ENCODE measurements at places on chromosomes 12 and 14.

- DNase-seq: no peak
These were observed 4.4 kb downstream of the LGALS3 start for GRCh38 chr14:55133416-55133815.

- no peak for DNase-seq
These were observed 1090.2 kb downstream of the BCL11B start for GRCh38 chr14:98181768-98182167.

DNA sequence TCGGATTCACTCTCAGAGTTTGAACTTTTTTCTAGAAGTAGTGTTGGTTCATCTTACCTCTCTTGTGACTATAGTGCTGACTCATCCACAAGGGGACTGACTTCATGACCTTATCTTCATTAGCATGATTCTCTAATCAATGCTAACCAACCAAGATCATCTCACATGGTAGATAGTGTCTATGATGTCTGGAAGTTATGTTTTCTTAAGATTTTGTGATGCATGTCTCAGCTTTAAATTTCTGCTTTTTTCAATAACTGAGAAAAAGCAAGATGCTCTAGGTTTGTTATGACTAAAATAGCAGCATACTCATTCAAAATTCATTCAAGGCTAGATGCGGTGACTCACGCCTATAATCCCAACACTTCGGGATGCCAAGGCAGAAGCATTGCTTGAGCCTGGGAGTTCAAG, 12.3 kb upstream of the SLC35E3 start:
- no peak for DNase-seq

DNA sequence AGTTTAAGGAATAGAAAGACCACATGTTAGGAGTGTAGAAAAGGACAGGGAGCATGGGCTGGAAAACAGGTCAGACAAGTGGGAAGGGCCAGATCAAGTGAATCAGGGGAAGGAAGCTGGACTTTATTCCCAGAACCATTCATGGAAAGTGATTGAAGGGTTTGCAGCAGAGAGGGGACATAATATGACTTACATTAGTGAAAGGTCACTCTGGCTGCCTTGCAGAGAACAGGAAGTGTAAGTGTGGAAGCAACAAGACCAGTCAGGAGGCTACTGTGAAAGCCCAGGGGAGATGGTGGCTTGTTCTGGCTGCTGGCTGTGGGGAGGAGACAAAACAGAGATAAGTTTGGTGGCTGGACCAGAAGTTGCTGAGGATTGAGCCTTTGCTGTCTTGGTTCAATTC, 69.1 kb downstream of the VCPKMT start:
- no peak for DNase-seq

GRCh38 chr14:21019366-21019765, 5.5 kb downstream of the NDRG2 start:
- no peak for DNase-seq

- no peak for DNase-seq
These were observed 2.6 kb downstream of the NKX2-1 start for GRCh38 chr14:36517242-36518030.

DNA sequence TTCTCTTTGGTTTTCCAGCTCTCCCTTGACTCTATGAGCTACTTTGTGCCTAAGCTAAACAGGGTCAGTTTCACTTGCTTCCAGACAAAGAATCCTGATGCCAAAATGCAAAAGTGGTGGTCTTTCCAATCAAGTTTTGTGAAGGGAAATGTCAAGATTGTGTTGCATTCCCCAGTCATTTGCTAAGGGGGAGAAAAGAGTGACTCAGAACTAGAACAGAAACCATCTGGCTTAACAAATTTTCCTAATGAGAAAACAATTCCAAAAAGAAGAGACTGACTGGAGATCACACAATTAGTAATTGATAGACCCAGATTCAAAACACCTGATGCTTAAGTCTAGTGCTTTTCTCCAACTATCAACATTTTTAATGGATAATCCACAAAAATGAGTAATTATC, 235.1 kb upstream of the DIO2 start:
- no peak for DNase-seq

GRCh38 chr12:26633591-26634210, 199.3 kb downstream of the ITPR2 start:
- peak; percentile 10 for DNase-seq

- no peak for DNase-seq
These were observed 695 bp upstream of the MMP19 start for GRCh38 chr12:55843431-55843830.

- DNase-seq: peak; percentile 30
These were observed 837.6 kb downstream of the VRK1 start for GRCh38 chr14:97634751-97635150.

GRCh38 chr14:75341620-75342019, 63.0 kb downstream of the FOS start:
- no peak for DNase-seq

GRCh38 chr12:66131067-66131688, 628 bp upstream of the LLPH start:
- no peak for DNase-seq

- no peak for DNase-seq
These were observed 16.0 kb downstream of the CERS5 start for GRCh38 chr12:50151047-50151687.

DNA sequence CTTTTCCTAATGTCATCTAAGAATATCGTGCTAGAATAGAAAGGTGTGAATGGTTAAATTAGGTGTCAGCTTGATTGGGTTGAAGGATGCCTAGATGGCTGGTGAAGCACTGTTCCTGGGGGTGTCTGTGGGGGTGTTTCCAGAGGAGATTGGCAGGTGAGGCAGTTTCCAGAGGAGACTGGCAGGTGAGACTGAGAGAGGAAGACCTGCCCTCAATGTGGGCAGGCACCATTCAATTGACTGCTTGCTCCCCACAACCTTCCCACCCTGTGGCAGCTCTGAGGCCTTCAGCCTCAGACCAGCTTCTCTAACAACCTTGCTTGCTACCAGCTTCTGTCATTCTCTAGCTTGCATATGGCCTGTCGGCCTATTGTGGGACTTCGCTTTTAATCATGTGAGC, 9.2 kb downstream of the RNASE9 start:
- no peak for DNase-seq

- no peak for DNase-seq
These were observed 2.0 kb upstream of the SDS start for GRCh38 chr12:113405694-113406093.

DNA sequence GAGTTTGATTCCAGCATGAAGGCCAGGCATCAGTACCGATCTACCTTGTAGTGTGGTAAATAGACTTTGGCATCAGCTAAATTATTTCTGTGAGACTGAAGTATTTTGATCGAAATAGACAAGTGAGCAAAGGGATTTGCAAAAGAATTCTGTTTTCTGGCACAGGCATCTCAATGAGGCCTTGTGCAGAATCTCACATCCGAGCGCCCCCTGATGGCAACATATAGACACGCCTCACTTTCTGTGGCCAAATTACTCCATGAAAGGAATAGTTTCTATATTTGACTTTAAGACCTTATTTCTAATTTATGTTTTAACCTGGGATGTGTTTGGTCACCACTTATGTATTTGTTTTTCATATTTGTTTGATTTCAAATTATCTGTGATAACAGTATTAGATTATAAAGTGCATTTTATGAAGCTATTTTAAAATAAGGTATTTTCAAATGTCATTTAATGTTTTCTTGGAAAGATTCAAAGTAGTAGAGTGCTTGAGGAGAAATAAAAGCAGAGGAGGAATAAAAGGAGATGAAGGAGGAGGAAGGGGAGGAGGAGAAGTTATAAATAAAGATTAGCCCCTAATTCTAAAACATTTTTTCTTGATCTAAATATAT, 731.9 kb downstream of the NRXN3 start:
- DNase-seq: no peak

DNA sequence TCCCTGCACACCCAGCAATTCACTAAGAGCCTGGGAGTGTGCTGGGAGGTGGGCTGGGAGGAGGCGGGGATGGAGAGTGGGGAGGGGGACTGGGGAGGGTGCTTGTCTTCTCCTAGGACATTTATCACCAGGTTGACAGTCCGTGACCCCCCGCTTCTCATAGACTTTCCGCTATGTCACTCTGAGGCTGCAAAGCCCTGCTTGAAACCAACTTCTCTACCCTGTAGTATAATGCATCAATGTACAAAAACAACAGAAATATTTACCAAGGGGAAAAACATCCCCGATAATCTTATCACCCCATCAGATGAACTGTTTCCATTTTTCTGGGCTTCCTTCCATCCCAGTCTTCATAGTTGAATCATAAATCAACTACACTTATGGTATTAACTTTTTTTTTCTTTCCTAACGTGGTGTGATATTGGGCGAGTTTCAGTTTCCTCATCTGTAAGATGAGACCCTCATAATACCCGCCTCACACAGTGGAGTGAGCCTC, 28.6 kb upstream of the BATF start:
- no peak for DNase-seq

- DNase-seq: no peak
These were observed 79.0 kb downstream of the GAS2L3 start for GRCh38 chr12:100652488-100652887.

- no peak for DNase-seq
These were observed 9.0 kb downstream of the RCOR1 start for GRCh38 chr14:102601378-102601925.

DNA sequence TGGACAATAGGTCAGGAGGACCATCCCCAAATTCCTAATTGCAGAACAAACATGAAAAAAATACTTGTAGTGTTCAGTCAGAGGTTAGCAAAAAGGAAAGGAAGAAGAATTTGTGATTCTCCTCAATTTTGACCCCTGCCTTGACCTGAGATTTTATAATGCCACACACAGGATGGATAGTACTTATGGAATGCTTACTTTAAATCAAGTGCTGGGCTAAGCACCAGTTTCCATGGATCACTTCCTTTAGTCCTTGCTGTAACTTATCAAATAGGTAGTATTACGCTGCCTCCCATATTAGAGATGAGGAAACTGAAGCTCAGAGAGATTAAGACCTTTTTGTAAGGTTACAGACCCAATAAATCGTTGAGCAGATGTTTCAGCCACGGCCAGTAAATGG, 81.2 kb upstream of the OVCH1 start:
- no peak for DNase-seq

- no peak for DNase-seq
These were observed 15.2 kb downstream of the HHIPL1 start for GRCh38 chr14:99660006-99660566.

GRCh38 chr12:65953631-65954030, 129.3 kb downstream of the HMGA2 start:
- DNase-seq: no peak

Measured in stimulated activated CD4-positive, alpha-beta T cell treated with anti-CD3 and anti-CD28 coated beads, Interleukin-1b, Interleukin-23, amount 100 ng/mL, for 48 hours (primary cell).